Activated naive CD4-positive, alpha-beta T cell treated with anti-CD3 and anti-CD28 coated beads for 36 hours (primary cell): ENCODE measurements at places on chromosomes 12 and 14. TPM values are rescaled to one million over a fixed set of nuclear protein-coding genes. Genes with fewer than 3 reads are reported as not detected.

DNA sequence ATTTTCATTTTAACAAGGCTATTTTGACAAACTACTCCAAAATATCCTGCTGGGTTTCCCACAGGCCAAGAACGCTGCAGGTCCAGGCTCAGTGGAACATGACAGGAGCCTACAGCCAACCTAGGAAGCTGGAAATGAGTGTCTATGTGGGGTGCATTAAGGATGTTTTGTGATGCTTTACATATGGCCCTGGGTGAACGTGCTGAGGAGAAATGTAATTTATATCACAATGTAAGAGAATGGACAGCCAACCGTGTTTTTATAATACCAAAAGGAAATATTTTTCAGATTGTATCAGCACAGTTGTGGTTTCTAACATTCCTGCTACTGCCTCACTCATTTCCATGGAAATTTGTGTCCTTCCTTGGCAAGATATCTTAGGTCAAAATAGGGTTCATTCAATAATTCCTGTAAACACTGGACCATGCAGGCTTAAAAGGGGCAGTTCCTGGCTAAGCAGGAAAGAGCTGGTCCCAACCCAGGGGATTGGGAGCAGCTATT lies 51.5 kb downstream of the ST8SIA1 start:
- no peaks in the 10 kb centered on the region for H3K36me3 ChIP-seq
- H3K4me1 ChIP-seq, result peaks cover 13% of the 10 kb centered on the region
- no peaks in the 10 kb centered on the region for H3K27me3 ChIP-seq
- H3K27ac ChIP-seq, result no peak overlapping the region
- no peak for DNase-seq
- no peak overlapping the region for H3K4me3 ChIP-seq

Gene RNASE3
- not detected for total RNA-seq

DNA sequence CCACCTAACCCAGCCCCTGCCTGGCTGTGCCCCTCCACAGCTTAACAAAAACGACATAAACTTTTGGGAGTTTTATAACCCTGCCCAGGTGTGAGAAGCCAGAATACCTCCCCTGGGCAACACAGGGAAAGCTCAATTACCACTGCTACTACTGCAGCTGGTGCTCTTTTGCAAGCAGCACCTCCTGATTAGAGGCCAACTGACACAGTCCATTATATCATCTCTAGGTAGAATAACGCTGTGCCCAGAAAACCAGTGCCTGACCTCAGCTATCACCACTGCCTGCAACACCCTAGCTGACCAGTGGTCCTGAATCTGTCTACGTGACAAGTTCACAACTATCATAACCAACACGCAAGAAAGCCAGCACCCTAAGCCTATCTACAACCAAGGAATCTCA lies 34.2 kb downstream of the MDM1 start:
- peaks cover 56% of the 10 kb centered on the region for H3K36me3 ChIP-seq
- peaks cover 9% of the 10 kb centered on the region for H3K4me1 ChIP-seq

DNA sequence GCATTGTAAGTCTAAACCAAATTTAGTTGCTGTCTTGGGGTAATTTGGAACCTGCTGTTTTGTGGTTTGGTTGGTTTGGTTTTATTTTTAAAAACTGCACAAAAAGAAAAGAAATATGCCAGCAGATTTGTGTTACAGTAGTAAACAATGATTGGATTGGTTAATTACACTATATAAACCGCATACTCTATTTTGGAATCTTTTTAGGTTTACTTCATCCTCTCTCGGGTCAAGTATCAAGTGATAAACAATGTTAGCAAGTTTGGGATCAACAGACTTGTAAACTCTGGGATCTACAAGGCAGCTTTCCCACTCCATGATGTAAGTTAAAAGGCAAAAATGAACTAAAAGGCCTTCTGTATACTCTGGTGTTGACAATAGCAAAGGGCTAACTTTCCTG lies 132.4 kb downstream of the ANO6 start:
- no peak overlapping the region for H3K4me3 ChIP-seq
- peaks cover 41% of the 10 kb centered on the region for H3K36me3 ChIP-seq
- DNase-seq, result no peak
- no peaks in the 10 kb centered on the region for H3K27me3 ChIP-seq
- no peaks in the 10 kb centered on the region for H3K4me1 ChIP-seq

DNA sequence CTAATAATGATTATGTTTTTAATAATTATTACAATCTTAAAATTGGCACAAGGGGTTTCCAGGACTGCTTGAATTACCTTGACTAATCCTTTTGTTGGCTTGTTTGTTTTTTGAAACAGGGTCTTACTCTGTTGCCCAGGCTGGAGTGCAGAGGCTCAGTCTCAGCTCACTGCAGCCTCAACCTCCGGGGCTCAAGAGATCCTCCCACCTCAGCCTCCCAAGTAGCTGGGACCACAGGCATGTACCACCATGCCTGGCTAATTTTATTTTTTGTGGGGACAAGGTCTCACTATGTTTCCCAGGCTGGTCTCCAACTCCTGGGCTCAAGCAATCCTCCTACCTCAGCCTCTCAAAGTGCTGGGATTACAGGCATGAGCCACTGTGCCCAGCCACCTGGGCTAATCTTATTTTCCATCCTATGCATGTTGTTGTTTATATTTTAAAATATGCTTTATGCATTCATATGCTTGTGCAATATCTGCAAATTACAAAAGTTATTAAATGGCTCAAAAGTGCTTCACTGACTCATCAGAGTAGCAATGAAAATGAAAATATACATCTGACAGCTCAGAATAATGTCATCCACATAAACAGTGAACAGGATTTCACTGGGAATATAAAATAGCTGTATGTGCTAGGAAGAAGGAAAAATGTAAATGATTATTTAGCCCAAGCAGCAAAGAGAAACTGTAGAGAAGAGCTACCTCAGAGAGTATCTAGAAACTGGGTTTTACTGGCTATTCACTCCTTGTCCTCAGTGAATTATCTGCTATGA lies 24.8 kb upstream of the PLEKHG6 start:
- H3K4me1 ChIP-seq, result no peaks in the 10 kb centered on the region
- H3K27me3 ChIP-seq, result no peaks in the 10 kb centered on the region
- no peak overlapping the region for H3K27ac ChIP-seq
- DNase-seq, result no peak
- H3K36me3 ChIP-seq, result no peaks in the 10 kb centered on the region
- no peak overlapping the region for H3K4me3 ChIP-seq

Gene HOXC5
- not detected for total RNA-seq

DNA sequence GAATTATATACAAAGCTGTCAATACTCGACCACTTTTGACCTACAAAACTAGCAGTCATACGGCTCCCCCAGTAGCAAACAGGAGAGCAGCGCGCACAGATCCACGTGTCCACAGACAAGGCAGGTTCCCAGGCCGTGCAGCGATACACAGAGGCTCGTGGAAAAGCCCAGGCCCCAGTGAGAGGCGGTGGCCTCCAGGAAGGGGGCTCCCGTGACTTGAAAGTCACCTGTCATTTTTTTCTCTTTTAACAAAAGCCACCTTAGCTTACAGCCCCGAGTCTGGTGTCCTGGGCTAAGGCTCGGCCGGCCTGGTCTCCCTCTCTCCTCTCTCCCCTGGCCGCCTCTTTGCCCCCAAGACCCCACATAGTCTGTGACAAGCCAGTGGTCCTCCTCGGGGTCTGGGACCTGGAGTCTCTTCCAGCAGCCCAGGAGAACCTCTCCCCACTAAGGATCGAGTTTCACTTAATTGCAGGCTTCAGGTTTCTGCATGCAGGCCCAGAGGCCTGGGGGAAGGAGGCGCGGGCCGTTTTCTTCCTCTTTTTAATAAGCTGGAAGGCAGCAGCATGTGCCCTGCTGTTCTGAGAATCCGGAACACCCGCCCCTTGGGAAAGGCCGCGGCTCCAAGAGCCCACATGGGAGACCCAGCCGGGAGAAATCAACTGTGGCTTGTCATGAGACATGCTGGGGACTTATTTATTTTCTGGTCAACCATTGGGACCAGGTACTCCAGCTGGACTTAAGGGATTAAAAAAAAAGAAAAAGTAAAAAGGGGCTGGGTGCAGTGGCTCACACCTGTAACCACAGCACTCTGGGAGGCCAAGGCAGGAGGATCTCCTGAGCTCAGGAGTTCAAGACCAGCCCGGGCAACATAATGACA lies 15.9 kb downstream of the NCOR2 start:
- no peaks in the 10 kb centered on the region for H3K27me3 ChIP-seq
- H3K36me3 ChIP-seq, result peaks cover 2% of the 10 kb centered on the region
- peaks cover 81% of the 10 kb centered on the region for H3K4me1 ChIP-seq
- H3K27ac ChIP-seq, result no peak overlapping the region

- H3K4me1 ChIP-seq, result no peaks in the 10 kb centered on the region
- no peak for DNase-seq
- H3K4me3 ChIP-seq, result no peak overlapping the region
- H3K36me3 ChIP-seq, result no peaks in the 10 kb centered on the region
Measured at GRCh38 chr14:40911141-40911540, 695.5 kb upstream of the LRFN5 start.

DNA sequence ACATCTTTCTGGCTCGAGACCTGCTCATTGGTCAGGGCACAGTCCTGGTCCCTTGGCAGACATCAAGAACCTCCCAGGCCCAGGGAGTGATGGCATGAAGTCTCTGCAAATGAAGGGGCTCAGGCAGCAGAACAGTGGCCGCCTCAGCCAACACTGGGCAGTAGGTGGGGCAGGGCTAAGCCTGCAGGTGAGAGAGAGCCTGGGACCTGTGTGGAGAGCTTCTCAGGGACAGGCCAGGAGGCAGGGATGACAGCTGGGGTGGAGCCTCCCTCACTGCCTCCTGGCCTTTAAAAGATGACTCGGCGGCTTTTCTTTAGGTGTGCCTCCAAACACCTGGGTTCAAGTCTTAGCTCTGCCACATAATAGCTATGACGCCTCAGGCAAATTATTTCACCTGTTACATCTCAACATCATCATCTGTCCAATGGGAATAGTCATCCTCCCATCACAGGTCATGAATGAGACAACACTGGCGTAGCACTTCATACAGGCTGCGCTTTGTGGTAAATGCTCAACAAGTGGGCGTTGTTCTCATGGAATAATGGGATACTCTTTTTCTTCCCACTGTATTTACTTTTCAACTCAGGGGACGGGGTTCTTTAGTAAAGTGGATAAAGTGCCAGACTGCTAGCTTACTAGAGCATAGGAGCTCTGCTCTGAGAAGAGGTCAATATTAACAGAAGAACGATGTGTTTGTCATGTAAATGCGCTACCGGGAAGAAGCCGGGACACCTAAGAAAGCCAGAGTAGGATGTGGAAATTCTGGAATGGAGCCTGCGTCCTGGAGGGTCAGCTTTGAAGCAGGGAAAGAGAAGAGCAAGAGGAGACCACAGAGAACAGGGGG lies 277.4 kb downstream of the FOXN3 start:
- H3K4me3 ChIP-seq, result no peak overlapping the region
- no peak overlapping the region for H3K27ac ChIP-seq
- no peaks in the 10 kb centered on the region for H3K36me3 ChIP-seq
- DNase-seq, result no peak
- no peaks in the 10 kb centered on the region for H3K4me1 ChIP-seq

Gene SERPINA9
- total RNA-seq, result not detected

Gene RTL1
- total RNA-seq, result not detected

Gene FAM161B
- total RNA-seq, result 1.6 TPM

GRCh38 chr12:104865080-104865479 lies 93.0 kb downstream of the SLC41A2 start:
- DNase-seq, result no peak
- no peaks in the 10 kb centered on the region for H3K36me3 ChIP-seq
- H3K27me3 ChIP-seq, result no peaks in the 10 kb centered on the region
- H3K4me3 ChIP-seq, result no peak overlapping the region

- no peaks in the 10 kb centered on the region for H3K36me3 ChIP-seq
- no peak overlapping the region for H3K4me3 ChIP-seq
- H3K27ac ChIP-seq, result no peak overlapping the region
- peaks cover 47% of the 10 kb centered on the region for H3K4me1 ChIP-seq
- DNase-seq, result no peak
Measured at GRCh38 chr12:52585066-52585465, 11.4 kb upstream of the KRT74 start.

DNA sequence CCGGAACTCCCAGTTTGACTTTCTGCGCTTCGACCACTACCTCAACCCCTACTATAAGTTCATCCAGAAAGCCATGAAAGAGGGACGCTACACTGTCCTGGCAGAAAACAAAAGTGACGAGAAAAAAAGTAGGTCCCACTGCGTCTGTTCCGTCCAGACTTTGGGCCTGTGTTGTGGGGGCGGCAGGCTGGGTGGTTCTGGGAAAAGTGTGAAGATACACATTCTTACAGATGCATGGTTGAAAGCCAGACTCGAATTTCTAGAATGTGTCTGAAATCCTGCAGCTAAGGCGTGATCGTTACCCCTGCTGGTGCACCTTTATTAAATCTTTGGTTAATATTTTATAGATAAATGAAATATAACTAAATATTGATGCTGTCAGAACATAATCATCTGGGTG lies 14.6 kb downstream of the SFSWAP start:
- peaks cover 15% of the 10 kb centered on the region for H3K4me1 ChIP-seq
- no peak for DNase-seq
- H3K36me3 ChIP-seq, result peaks cover 41% of the 10 kb centered on the region
- no peaks in the 10 kb centered on the region for H3K27me3 ChIP-seq

- H3K36me3 ChIP-seq, result peaks cover 49% of the 10 kb centered on the region
- no peaks in the 10 kb centered on the region for H3K27me3 ChIP-seq
- peaks cover 29% of the 10 kb centered on the region for H3K4me1 ChIP-seq
- H3K27ac ChIP-seq, result peak overlapping the region; percentile 99
Measured at GRCh38 chr12:98514982-98515286, 456 bp upstream of the TMPO start.

Gene SMCO2
- 0.19 TPM for total RNA-seq

Gene TAS2R43
- total RNA-seq, result 0.26 TPM

- H3K4me1 ChIP-seq, result peaks cover 47% of the 10 kb centered on the region
- H3K27me3 ChIP-seq, result no peaks in the 10 kb centered on the region
- no peak overlapping the region for H3K27ac ChIP-seq
- H3K36me3 ChIP-seq, result peaks cover 19% of the 10 kb centered on the region
- no peak overlapping the region for H3K4me3 ChIP-seq
Measured at GRCh38 chr12:93790472-93791152, 113.4 kb downstream of the CRADD start.

GRCh38 chr14:23008831-23009230 lies 1.1 kb downstream of the C14orf93 start:
- peaks cover 4% of the 10 kb centered on the region for H3K36me3 ChIP-seq
- DNase-seq, result no peak
- H3K4me3 ChIP-seq, result peak overlapping the region; percentile 97
- H3K4me1 ChIP-seq, result peaks cover 36% of the 10 kb centered on the region

Gene MYO1H
- not detected for total RNA-seq

Gene ALG10B
- 16.6 TPM for total RNA-seq

Gene RASAL1
- total RNA-seq, result 2.6 TPM

- H3K27me3 ChIP-seq, result no peaks in the 10 kb centered on the region
- no peak for DNase-seq
- H3K36me3 ChIP-seq, result no peaks in the 10 kb centered on the region
- H3K4me1 ChIP-seq, result no peaks in the 10 kb centered on the region
- no peak overlapping the region for H3K27ac ChIP-seq
Measured at GRCh38 chr14:43855556-43855955, 651.5 kb downstream of the FSCB start.

Gene RD3L
- not detected for total RNA-seq

Gene KLRB1
- total RNA-seq, result not detected

GRCh38 chr12:12470751-12471306 lies 91.8 kb downstream of the DUSP16 start:
- H3K36me3 ChIP-seq, result peaks cover 53% of the 10 kb centered on the region
- no peaks in the 10 kb centered on the region for H3K27me3 ChIP-seq
- no peak for DNase-seq
- H3K4me3 ChIP-seq, result no peak overlapping the region
